ENCODE measurements at places on chromosomes 7 and 10.
A peak's percentile ranks its signal among the peaks of the same experiment; 100 is the strongest.

GRCh38 chr7:90755041-90755440 is 158.9 kb downstream of the CDK14 start:
- DNase-seq, result no peak

DNA sequence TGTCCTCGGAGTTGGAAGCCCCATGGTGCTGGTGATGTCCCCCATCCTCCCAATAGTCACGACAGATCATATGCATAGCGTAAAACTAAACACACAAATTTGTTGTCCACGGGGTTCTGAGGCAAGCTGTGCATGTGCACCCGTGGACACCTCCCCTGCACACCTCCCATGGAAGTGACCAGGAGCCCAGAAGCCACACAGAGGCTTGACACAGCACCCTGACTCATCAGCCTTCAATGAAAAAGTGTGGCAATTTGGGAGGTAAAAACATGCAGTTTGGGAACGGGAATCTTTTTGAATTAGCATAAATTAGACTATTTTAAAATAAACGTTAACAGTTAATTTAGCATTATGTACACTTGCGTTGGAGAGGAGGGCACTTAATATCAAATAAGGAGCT is 89.2 kb upstream of the NPS start:
- no peak for DNase-seq

GRCh38 chr10:108338146-108338545 is 1173.6 kb upstream of the SORCS1 start:
- peak; percentile 28 for DNase-seq

GRCh38 chr10:11208908-11209829 is 191.5 kb downstream of the CELF2 start:
- DNase-seq, result no peak

DNA sequence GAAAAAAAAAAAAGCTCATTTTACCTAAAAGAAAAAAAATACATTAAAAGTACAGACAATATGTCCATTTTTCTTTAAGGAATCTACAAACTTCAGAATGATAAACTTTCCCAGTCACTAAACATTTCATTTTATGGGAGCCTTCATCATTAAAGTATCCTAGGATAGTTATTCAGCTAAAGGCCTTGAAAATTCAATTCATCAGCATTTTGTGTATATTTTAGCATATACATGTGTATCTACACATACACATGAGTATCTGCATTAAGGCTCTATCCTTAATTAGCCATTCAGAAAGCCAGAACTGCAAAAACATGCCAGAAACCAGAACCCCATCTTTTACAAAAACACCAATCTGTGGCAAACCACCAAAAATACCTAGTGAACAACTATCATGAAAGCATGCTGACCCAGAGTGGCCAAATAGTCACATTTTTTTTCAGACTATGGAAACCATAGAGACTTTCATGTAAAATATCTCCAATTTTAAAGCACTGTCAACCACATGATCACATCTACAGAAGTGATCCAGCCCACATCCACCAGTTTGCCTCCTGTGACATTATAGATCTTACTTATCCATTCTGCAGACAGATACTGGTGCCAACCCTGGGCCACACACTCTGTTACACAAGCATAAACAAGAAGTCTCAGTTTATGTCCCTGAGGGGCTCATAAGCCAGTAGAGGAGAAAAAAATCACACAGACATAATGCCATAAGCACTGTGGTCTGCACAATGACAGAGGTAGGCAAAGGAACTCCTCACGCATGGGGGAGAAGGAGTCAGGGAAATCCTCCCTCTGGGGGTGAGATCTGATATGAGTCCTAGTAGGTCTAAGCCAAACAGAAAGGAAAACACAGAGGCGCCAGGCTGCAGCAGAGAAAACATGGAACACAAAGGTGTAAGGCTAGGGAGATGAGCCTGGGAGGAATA is 79.2 kb downstream of the SRPK2 start:
- DNase-seq, result no peak

DNA sequence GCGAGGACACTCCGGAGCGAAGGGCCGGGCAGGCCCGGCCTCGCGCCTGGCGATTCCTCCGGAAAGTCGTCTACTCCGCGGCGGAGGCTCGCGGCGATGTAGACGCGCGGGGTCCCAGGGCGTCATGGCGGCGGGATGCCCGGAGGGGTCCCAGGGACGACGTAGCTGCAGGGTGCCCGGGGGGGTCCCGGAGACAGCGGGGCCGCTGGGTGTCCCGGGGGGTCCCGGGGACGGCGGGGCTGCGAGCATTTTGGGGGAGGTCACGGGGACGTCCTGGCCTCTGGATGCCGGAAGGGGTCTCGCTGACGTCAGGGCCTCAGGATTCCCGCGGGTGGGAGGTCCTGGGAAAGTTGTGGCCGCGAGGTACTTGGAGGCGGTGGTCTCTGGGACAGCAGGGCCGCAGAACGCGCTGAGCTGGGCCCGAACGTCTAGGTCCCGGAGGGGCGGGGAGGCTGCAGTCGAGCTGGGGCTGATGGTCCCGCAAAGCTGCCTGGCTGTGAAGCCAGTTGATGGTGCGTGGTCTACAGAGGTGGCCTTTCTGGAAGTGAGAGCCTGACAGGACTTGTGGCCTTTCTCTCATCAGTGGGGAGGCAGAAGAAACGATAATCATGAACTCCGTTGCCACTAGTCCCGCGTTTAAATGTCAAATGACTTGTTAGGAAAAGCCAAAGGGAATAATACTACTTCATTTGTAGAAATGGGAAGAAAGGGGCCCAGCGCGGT is 637 bp downstream of the HSPA14 start:
- DNase-seq, result peak; percentile 17

- no peak for DNase-seq
Observed at GRCh38 chr10:63265683-63266235, 132.6 kb downstream of the NRBF2 start.
